ENCODE measurements at places on chromosomes 5 and 9. TPM values are rescaled to one million over a fixed set of nuclear protein-coding genes. Genes with fewer than 3 reads are reported as not detected.

The LCN9 gene
- total RNA-seq, result not detected

The GGTA1 gene
- not detected for total RNA-seq

The SPINK4 gene
- total RNA-seq, result not detected

The CPLANE1 gene
- 5.9 TPM for total RNA-seq

The FOXE1 gene
- total RNA-seq, result 4.5 TPM

The TRIM36 gene
- total RNA-seq, result 1.5 TPM

The SPOCK1 gene
- total RNA-seq, result 14.2 TPM

The ROR2 gene
- total RNA-seq, result 1.8 TPM

The PCDHGA1 gene
- 0.37 TPM for total RNA-seq

The PPP2R2B gene
- total RNA-seq, result 0.14 TPM

The P4HA2 gene
- total RNA-seq, result 37.2 TPM

The ANKRD33B gene
- 10.8 TPM for total RNA-seq

The KIF12 gene
- 2.8 TPM for total RNA-seq

The ECM2 gene
- total RNA-seq, result 0.24 TPM

The GZMA gene
- not detected for total RNA-seq

The PRDM9 gene
- total RNA-seq, result not detected

The DDX4 gene
- total RNA-seq, result not detected

The CER1 gene
- not detected for total RNA-seq

The ORM1 gene
- not detected for total RNA-seq

The RETREG1 gene
- 3.8 TPM for total RNA-seq

The NXNL2 gene
- 0.31 TPM for total RNA-seq

The FNBP1 gene
- 14.0 TPM for total RNA-seq

The TMEFF1 gene
- total RNA-seq, result 1.8 TPM

The FOXD4L6 gene
- not detected for total RNA-seq

The TRIM7 gene
- 45.8 TPM for total RNA-seq

The PKD2L2 gene
- total RNA-seq, result not detected

The PDE6A gene
- total RNA-seq, result 0.13 TPM

The GDA gene
- total RNA-seq, result 1.2 TPM

The CA9 gene
- 4.2 TPM for total RNA-seq

The DENND4C gene
- 15.7 TPM for total RNA-seq
